ENCODE measurements at places on chromosomes 6 and 20.

DNA sequence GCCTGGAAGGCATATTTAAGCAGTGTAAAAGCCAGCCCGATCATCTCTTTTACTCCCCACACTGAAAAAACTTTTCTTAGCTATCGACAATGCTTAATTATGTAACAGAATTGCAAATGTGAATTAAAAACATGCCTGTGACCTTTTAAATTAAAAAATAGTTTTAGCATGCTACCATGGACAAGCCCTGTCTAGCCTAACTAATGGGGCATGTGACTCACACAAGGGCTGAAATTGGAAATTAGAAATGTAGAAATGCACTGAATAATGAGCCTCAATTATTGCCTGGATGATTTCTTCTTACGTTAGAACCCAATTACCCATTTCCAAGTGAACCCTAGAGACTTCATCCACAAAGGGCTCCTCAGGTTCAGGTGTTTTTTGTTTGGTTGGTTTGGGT lies 82.7 kb downstream of the SIM1 start:
- DNase-seq: no peak

GRCh38 chr6:149867876-149868640 lies 3.9 kb upstream of the LRP11 start:
- DNase-seq: no peak

- no peak for DNase-seq
Observed at GRCh38 chr6:159817951-159818739, 18.1 kb downstream of the PNLDC1 start.

- DNase-seq: no peak
Observed at GRCh38 chr6:126831461-126831860, 287.0 kb upstream of the RSPO3 start.

DNA sequence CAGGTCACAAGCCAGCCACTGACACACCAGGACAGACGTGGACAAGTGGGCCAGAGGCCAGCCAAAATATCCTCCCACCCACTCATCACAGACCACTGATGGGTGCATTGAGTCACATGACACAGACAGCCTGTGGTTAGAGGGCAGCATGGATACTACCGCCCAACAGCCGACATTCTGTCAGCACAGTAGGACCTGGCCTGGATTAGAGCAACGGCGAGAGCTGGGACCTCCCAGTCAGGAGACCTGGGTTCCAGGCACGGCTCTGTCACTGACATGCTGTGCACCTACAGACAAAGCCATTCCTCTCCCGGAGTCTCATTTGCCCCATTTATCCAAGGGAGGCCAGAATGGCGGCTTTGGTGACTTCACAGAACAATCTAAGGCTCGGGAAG lies 8.0 kb downstream of the ZNF335 start:
- DNase-seq: no peak

DNA sequence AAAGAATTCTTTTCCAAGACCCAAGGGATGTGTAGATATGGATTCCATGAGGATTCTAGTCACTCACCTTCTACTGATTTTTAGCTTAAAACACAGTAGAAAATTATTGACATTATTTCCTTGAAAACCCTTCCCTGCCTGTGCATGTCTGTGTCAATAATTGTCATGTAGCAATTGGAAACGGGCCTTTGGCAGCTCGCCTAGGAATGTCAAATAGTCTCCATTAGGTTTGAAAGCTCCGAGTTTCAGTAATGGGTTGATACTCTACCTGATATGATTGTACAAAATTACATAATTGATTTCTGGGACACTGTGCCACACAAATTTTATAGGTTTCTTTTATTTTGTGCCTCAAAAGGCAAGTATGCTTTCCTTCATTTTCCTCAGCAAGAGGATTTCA lies 515.2 kb upstream of the ARID1B start:
- no peak for DNase-seq

DNA sequence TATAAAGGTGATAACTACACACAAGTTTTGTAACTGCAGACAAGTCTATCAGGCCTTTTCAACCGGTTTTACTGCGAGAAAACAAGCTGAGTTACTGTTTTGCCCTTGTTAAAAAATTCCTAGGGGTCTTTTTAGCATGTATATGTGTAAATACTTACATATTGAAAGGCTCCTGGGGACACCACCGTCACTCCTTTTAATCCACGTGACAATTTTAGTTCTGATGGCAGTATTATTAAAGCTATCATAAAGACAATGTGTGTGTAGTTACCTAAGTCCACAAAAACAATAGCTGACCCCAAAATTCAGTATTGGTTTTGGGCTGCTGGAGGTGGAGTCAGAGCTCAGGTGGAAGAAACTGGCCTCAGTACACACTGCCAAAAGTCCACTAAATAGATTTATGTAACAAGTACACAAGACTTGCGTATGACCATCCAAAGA lies 41.3 kb upstream of the HFE start:
- DNase-seq: no peak

DNA sequence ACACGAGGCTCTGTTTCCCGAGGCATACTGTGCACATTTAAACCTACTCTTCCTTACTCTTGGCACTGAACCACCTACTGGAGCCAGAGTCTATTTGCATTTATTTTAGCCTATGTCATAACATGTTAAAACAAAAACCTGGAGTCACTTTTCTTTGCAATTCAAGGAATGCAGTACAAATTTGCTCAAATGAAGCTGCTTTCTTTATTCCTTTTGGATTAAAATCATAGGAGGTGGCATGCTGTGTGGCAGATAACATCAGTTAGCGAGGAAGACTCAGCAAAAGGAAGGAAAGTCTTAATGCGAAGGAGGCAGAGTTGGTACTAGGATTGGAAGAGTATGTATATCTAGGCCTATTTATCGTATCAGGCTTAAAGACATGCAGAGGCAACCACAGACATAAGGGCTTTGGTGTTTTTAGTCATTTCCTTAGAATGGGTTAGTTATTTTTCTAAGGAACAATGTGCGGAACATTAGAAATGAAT lies 92.9 kb downstream of the SAMD3 start:
- no peak for DNase-seq

DNA sequence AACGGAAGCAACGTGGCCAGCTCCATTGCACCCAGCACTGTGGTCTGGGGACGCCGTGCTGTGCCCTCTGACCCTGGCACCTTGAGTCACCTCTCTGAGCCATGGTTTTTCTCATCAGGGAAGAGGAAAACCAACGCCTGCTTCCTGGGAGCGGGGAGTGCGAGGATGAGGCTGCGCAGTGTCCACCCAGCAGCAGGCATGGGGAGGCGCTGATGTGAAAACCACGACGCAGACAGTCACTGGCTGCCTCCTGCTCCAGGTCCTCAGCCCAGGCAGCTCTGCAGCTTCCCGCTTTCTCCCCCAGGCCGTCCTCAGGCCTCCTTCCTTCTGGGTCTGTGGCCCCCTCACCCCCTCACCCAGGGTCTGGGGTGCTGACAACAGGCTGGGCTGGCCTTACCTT lies 14.0 kb downstream of the GATA5 start:
- no peak for DNase-seq

- no peak for DNase-seq
Observed at GRCh38 chr6:43669050-43669921, 18.3 kb downstream of the MRPS18A start.

DNA sequence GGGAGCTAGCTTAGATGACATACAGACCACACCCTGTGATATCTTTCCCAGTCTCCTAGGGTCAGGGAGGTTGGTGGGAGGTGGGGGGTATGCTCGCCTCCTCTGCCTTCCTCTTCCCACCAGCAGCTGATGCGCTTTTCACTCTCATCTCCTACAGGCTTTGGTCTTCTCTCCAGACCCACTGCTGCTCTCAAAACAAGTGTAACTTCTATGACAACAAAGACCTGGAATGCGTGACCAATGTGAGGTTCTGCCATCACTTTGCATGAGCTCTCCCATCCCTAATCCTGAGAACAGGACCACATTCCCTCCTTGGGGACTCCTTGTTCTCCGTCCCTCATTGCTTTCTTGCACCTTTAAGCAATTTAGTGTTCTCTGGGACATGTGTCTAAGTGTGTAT lies 2.7 kb downstream of the CTSA start:
- no peak for DNase-seq

DNA sequence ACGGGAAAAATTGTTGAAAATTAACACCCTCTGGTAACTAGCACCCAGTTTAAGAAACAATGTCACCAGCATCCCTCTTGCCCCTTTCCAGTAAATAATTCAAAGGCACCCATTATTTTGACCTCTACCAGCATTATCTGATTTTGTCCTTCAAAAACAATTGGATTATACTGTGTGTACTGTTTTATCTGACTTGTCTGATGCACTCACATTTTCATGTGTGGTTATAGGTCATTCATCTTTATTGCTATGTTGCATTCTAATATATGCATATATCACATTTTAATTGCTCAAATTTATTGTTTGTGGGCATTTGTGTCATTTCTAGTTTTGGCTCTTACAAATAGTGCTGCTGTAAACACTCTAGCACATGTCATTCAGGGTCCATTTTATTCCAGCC lies 260.9 kb upstream of the PRDM1 start:
- DNase-seq: no peak

GRCh38 chr6:35922139-35922554 lies 1.2 kb upstream of the SRPK1 start:
- no peak for DNase-seq

- DNase-seq: no peak
Observed at GRCh38 chr6:169961772-169962561, 210.5 kb downstream of the ERMARD start.

- no peak for DNase-seq
Observed at GRCh38 chr20:43658723-43659419, 8.0 kb upstream of the MYBL2 start.

DNA sequence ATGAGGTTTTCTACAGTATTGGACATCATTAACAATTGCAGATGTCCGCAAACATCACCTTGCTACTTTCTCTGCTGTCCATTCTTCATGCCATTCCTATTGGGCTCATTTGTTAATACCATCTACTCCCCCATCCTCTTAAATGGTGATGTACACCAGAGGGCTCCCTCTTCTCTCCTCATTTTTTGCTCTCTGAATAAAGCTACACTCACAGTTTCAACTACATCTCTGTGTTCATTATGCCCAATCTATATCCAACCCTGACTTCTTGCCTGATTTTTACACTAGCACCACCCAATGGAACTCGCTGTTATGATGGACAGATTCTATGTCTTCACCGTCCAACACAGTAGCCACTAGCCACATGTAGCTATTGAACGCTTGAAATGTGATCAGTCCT lies 288.1 kb upstream of the ID4 start:
- DNase-seq: no peak

- DNase-seq: no peak
Observed at GRCh38 chr6:36629784-36630183, 35.6 kb downstream of the SRSF3 start.

DNA sequence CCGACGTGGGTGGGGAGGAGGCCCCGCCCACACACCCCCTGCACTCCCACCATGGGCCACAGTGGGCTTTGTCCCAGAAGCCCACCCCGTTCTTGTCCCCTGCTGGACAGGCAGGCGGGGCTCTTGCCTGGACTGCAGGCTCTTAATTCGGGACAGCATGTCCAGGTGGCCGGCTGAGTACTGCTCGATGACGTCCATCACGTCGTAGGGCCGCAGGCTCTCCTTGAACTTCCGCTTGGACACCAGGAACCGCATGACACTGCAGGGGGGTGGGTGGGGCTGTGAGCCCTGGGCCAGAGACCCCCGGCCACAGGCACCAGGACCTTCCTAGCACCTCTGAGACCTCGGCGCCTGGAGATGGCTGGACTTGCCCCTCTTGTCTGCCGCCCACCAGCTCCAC lies 52.2 kb upstream of the CHRNA4 start:
- DNase-seq: no peak

DNA sequence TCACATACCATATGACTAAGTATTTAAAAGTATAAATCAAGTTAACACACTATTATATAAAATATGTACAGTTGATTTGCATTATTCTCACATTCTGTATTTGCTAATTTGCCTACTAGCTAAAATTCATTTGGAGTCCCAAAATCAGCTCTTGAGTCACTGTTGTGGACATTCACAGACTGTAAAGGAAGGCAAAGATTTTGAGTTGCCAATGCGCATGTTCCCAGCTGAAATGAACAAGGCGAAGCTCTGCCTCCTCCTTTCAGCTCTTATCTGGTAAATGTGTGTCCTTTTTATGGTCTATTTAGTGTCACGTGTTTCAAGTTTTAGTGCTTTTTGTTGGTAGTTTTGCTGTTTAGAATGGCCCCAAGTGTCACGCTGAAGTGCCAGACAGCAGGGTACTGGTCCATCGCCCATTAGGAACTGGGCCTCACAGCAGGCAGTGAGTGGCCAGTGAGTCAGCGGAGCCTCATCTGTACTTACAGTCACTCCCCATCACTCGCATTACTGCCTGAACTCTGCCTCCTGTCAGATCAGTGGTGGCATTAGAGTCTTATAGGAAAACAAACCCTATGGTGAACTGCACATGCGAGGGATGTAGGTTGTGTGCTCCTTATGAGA lies 87.2 kb upstream of the ADTRP start:
- DNase-seq: no peak

DNA sequence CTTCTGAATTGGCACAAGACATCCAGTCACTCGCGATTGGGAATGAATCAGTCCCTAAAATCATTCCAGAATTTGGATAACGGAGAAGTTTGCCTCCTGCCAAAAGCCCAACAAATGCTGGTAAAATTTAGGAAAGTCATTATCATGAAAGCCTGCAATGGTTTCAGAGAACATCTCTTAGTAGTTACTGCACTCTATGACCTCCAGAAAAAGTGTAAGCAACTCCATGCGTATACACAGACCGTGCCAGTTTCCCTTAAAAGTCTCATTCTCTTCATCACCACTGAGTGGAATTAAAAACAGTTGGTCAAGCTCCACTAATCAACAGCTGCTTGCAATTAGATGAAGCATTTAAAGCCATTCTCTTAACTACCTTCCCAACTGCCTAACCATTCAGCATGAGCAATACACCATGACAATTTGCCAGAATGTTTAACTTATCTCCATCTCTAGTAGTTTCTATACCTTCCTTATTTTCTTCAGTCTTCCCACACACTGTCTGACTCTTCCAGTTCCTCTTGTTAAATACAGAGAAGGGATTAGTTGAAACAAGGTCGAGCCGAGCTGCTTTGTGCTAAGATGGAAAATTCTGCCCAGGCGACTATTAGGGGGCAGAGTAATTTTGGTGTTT lies 183.6 kb upstream of the PRDM1 start:
- no peak for DNase-seq

GRCh38 chr20:53691060-53691810 lies 97.6 kb upstream of the ZNF217 start:
- no peak for DNase-seq

- DNase-seq: no peak
Observed at GRCh38 chr20:62716198-62716940, 7.7 kb downstream of the NTSR1 start.

- DNase-seq: no peak
Observed at GRCh38 chr20:10271494-10272219, 53.0 kb downstream of the SNAP25 start.

- DNase-seq: no peak
Observed at GRCh38 chr6:35945650-35946025, 24.7 kb upstream of the SRPK1 start.

GRCh38 chr6:37218061-37218460 lies 39.5 kb upstream of the TBC1D22B start:
- DNase-seq: no peak

Data from GM20000 (cell line).